ENCODE measurements at places on chromosomes 6 and 20.
A peak's percentile ranks its signal among the peaks of the same experiment; 100 is the strongest.

- H3K36me3 ChIP-seq, result peaks cover 21% of the 10 kb centered on the region
- peaks cover 12% of the 10 kb centered on the region for H3K4me1 ChIP-seq
- H3K4me3 ChIP-seq, result peak overlapping the region; percentile 75
- peak overlapping the region; percentile 96 for H3K27ac ChIP-seq
- no peaks in the 10 kb centered on the region for H3K27me3 ChIP-seq
Observed at GRCh38 chr6:161272635-161273273, 1.1 kb downstream of the AGPAT4 start.

- H3K36me3 ChIP-seq, result peaks cover 9% of the 10 kb centered on the region
- no peaks in the 10 kb centered on the region for H3K27me3 ChIP-seq
- no peak overlapping the region for H3K27ac ChIP-seq
- no peak for DNase-seq
Observed at GRCh38 chr20:18533491-18533890, 25.8 kb downstream of the SEC23B start.

GRCh38 chr6:129382916-129383315, 327.1 kb downstream of the ARHGAP18 start:
- H3K27ac ChIP-seq, result no peak overlapping the region
- no peaks in the 10 kb centered on the region for H3K4me1 ChIP-seq
- H3K4me3 ChIP-seq, result no peak overlapping the region

- H3K27ac ChIP-seq, result no peak overlapping the region
- no peaks in the 10 kb centered on the region for H3K4me1 ChIP-seq
- H3K4me3 ChIP-seq, result no peak overlapping the region
- H3K36me3 ChIP-seq, result no peaks in the 10 kb centered on the region
- no peak for DNase-seq
Observed at GRCh38 chr6:48757661-48758060, 646.7 kb upstream of the PTCHD4 start.

DNA sequence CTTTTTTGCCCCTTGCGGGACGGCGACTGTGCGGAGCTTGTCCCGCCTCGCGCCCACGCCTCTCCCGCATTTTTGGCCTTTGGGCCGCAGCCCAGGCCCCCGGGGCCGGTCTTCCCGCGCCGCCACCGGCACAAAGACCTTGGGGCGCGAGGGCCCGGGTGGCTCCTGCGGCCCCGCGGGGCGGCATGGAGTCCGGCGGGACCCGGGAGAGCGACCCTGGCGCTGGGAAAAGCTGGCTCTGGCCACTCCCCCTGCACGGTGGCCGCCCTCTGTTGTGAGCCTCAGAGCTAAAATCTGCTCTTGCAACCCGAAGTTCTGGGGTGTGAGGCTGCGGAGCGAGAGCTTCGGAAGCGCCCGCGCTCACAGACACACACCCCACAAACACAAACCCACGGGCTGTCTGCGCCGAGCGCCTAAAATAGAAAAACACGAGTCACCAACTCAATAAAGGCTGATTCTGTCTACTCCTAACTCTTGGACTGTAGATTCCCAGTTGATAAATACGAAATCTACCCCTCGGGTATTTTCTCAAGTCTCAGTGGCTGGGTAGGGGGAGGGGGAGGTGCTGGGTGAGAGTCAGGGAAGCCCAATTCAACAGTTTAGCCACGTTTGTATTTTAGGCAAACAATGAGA, 496 bp upstream of the BEND3 start:
- H3K27me3 ChIP-seq, result no peaks in the 10 kb centered on the region
- H3K4me3 ChIP-seq, result peak overlapping the region; percentile 69
- H3K4me1 ChIP-seq, result no peaks in the 10 kb centered on the region
- H3K27ac ChIP-seq, result peak overlapping the region; percentile 27

GRCh38 chr6:37137201-37138090, 32.5 kb upstream of the PIM1 start:
- H3K36me3 ChIP-seq, result peaks cover 27% of the 10 kb centered on the region
- H3K4me3 ChIP-seq, result peak overlapping the region; percentile 62
- H3K27ac ChIP-seq, result peak overlapping the region; percentile 98
- H3K27me3 ChIP-seq, result no peaks in the 10 kb centered on the region
- DNase-seq, result peak; percentile 80

- peaks cover 81% of the 10 kb centered on the region for H3K4me1 ChIP-seq
- peak overlapping the region; percentile 92 for H3K27ac ChIP-seq
- H3K36me3 ChIP-seq, result peaks cover 65% of the 10 kb centered on the region
- H3K4me3 ChIP-seq, result peak overlapping the region; percentile 40
- H3K27me3 ChIP-seq, result no peaks in the 10 kb centered on the region
Observed at GRCh38 chr20:53582574-53583351, 10.9 kb downstream of the ZNF217 start.

DNA sequence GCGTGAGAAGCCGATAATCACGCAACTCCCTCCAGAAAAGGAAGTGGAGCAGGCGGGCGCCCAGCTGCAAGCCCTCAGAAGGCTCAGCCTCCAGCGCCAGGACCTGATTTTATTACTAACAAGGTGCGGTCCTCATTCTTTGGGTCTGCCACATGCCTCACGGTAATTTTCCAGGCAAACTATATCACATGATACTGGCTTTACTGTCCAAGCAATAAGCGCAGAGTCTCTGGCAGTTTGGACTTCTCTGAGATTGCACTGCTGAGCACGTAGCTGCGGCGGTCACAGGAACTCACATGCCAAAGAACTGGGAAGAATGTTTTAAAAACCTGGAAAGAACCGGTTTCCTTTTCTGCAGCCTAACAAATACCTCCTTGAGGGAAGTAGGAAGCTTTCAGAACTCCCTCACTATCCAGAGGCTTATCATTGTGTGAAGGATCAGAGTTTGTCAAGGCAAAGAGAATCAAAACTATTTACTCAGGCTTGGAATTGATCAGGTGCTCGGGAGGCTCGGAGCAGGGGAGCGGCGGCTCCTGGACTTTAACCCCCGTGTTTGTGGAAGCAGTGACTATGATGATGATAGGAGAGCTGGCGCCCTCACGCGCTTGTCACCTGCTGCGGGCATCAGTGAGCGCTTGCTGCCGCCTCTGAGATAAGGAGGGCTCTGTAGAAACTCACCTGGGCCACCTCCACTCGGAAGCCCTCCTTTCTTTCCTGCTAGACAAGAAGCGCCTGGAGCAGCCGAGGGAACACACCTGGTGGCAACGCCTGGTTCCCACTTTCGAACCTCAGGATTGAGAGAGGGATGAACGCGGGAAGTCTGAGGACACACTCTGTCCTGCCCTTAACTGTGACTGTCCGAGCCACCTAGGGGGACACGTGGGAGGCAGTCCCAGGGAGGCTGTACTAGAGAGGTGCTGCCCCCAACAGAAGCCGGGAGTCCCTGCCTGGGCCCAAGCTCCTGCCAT, 27.2 kb upstream of the SYNJ2 start:
- H3K4me1 ChIP-seq, result peaks cover 26% of the 10 kb centered on the region
- peak; percentile 64 for DNase-seq
- H3K36me3 ChIP-seq, result peaks cover 11% of the 10 kb centered on the region

- no peak overlapping the region for H3K4me3 ChIP-seq
- H3K4me1 ChIP-seq, result peaks cover 18% of the 10 kb centered on the region
- no peak overlapping the region for H3K27ac ChIP-seq
Observed at GRCh38 chr20:41649489-41649888, 31.3 kb upstream of the CHD6 start.

GRCh38 chr6:41426438-41426851, 91.0 kb downstream of the NCR2 start:
- peaks cover 9% of the 10 kb centered on the region for H3K36me3 ChIP-seq
- DNase-seq, result peak; percentile 61
- peaks cover 19% of the 10 kb centered on the region for H3K4me1 ChIP-seq
- H3K27me3 ChIP-seq, result peaks cover 10% of the 10 kb centered on the region
- no peak overlapping the region for H3K4me3 ChIP-seq

DNA sequence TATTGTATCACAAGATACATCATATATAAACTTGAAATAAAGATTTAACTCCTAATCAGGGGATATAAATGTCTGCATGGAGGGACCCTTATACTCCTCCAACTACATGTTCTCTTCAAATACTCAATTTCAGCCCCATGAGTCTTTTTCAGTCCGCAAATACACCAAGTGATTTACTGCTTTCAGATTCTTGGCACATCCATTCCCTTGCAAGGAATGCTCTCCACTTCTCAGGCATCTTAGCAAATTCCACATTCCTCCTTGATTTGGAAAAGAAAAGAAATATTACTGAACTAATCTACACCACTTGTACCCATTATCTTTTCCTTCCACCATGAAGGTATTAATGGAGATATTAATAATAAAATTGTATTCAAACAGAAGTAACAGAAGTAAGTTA, 999.4 kb upstream of the GJE1 start:
- no peak for DNase-seq
- no peak overlapping the region for H3K27ac ChIP-seq
- H3K36me3 ChIP-seq, result no peaks in the 10 kb centered on the region
- H3K27me3 ChIP-seq, result no peaks in the 10 kb centered on the region
- no peaks in the 10 kb centered on the region for H3K4me1 ChIP-seq

- no peak overlapping the region for H3K27ac ChIP-seq
- H3K4me3 ChIP-seq, result no peak overlapping the region
- DNase-seq, result no peak
- no peaks in the 10 kb centered on the region for H3K36me3 ChIP-seq
Observed at GRCh38 chr20:41221614-41222218, 84.4 kb downstream of the PLCG1 start.

GRCh38 chr20:11020712-11021111, 346.9 kb upstream of the JAG1 start:
- H3K4me3 ChIP-seq, result no peak overlapping the region
- H3K36me3 ChIP-seq, result no peaks in the 10 kb centered on the region
- DNase-seq, result no peak
- H3K27ac ChIP-seq, result no peak overlapping the region
- H3K27me3 ChIP-seq, result no peaks in the 10 kb centered on the region
- peaks cover 16% of the 10 kb centered on the region for H3K4me1 ChIP-seq

DNA sequence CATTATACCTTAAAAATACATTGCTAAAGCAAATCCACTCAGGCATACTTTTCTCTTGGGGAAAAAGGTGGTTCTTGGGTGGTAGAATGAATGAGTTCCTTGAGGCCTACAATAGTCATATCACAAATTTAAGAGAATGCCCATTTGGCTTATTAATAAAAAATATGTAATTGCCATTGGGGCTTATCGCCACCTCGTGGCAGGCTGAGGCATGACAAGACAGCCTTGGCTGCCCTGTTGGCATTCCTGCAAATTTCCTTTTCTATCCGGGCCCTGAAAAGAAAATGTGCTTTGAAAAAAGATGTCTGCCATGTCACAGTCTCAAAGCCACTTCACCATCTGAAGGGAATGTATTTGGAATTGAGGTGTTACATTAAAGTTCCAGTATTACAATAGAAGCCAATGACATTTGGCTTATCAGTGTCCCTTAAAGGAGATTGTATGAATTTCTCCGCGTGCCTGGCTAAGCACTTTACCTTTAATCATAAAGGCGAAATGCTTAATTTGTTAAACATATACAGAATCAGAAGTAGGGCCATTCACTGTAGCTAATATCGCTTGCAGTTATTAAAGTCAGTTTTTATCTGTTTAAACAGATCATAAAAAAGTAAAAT, 188.3 kb upstream of the ZFP64 start:
- H3K27ac ChIP-seq, result no peak overlapping the region
- no peaks in the 10 kb centered on the region for H3K4me1 ChIP-seq

DNA sequence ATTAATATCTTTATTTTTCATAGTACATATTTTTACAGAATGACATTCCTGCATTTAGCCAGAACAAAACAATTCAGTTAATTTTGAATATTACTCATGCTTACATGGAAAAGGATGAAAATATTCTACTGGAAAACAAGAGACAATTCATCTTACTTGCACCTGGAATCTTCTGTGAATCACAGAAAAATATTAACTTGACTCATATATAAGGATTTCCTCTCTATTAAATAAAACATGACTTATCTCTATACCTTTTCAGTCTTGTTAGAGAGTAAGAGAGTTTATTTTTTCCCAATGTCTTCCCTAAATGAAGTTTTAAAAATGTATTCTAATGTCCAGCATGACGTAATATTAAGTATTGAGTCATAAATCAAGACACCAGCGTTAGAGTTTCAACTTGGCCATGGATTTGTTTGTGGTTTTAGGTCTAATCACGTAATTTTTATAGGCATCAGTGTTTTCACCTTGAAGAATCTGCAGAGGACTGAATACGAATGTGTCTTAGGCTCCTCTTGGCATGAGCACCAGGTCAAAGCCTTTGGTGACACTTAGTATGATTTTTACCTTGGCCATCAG, 445.1 kb upstream of the JAG1 start:
- H3K27me3 ChIP-seq, result no peaks in the 10 kb centered on the region
- H3K36me3 ChIP-seq, result no peaks in the 10 kb centered on the region
- H3K4me1 ChIP-seq, result peaks cover 12% of the 10 kb centered on the region
- no peak overlapping the region for H3K27ac ChIP-seq
- no peak overlapping the region for H3K4me3 ChIP-seq

DNA sequence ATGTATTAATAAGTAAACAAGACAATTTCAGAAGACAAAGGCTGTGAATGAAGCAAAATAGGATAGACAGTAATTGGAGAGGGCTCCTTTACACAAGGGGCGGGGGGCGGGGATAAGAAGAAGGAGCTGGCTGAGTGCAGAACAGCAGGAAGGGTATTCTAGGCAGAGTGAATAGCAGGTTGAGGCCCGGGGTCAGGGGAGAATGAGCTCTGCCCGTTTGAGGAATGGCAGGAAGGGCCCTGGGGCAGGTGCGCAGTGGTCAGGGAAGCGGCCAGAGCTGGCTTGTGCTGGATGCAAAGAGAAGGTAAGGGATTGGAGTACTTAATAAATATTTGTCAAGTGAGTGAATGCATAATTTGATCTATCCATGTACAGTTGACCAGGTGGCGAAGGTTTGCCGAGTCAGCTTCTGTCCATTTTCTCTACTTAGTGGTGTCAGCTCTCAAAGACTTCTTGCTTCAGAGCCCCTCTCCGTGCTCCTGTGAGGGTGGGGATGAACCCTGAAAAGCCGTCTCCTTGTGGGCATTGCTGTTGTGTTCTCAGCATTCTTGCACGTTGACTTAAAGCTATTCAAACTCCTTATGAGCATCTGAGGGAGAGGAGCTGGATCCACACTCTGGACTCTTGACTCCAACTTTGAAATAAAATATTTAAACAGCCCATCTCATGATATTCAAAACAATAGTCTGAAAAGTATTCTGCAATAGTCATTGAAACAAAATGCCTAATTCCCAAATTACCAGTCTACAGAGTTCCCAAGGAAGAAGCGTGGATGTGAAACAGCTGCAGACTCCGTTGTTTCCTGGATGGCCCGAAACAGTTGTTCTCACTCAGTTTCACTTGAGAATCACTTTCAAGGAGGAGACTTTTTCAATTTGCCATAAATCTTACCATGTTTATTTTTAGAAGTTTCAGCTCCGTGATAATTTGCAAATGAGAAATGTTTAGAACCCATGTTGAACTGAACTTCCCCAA, 105.1 kb downstream of the EDN3 start:
- no peaks in the 10 kb centered on the region for H3K36me3 ChIP-seq
- no peak overlapping the region for H3K27ac ChIP-seq
- no peak for DNase-seq
- H3K27me3 ChIP-seq, result no peaks in the 10 kb centered on the region
- H3K4me3 ChIP-seq, result no peak overlapping the region
- H3K4me1 ChIP-seq, result no peaks in the 10 kb centered on the region

DNA sequence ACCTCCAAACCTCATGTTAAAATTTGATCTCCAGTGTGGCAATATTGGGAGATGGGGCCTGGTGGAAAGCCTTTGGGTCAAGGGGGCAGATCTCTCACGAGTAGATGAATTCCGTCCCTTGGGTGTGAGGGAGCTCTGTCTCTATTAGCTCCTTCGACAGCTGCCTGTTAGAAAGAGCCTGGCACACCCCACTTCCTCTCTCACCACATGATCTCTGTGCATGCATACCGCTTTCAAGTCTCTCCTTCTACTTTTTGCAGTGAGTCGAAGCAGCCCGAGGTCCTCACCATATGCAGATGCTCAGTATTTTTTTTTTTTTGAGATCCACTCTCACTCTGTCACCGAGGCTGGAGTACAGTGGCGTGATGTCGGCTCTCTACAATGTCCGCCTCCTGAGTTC, 176.9 kb downstream of the SYNDIG1 start:
- H3K4me1 ChIP-seq, result no peaks in the 10 kb centered on the region
- H3K4me3 ChIP-seq, result no peak overlapping the region
- no peak overlapping the region for H3K27ac ChIP-seq
- DNase-seq, result no peak

GRCh38 chr6:68638230-68638900, 3.3 kb downstream of the ADGRB3 start:
- H3K36me3 ChIP-seq, result peaks cover 20% of the 10 kb centered on the region

All from Calu3 (cell line).